Stimulated activated naive CD4-positive, alpha-beta T cell (primary cell): ENCODE measurements at places on chromosomes 6 and 20.

DNA sequence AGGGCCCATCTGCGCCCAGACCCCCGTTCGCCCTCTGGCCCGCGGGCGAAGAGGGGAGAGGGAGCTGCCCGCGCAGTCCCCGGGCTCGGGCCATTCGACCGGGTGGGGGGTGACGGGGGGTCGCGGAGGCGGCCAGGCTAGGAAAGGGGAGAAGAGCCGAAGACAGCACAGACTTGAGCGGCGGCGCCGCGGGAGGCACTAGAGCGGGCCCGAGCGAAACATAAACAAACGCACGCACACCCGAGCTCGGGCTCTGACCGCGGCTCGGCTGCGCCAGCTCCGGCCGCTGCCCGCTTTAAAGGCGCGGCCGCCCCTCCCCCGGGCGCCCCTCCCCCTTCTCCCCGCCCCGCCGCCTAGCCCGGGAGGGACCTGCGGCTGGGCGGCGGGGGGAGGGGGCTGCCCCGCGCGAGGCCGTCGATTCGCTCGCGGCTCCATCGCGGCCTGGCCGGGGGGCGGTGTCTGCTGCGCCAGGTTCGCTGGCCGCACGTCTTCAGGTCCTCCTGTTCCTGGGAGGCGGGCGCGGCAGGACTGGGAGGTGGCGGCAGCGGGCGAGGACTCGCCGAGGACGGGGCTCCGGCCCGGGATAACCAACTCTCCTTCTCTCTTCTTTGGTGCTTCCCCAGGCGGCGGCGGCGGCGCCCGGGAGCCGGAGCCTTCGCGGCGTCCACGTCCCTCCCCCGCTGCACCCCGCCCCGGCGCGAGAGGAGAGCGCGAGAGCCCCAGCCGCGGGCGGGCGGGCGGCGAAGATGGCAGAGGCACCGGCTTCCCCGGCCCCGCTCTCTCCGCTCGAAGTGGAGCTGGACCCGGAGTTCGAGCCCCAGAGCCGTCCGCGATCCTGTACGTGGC is at the start of gene FOXO3:
Gene FOXO3, plus strand, starts transcription at position 455 of the 846 bp plus-strand sequence. Its CDS starts 292 bp downstream, at position 747.
- DNase-seq, result peak; percentile 42

DNA sequence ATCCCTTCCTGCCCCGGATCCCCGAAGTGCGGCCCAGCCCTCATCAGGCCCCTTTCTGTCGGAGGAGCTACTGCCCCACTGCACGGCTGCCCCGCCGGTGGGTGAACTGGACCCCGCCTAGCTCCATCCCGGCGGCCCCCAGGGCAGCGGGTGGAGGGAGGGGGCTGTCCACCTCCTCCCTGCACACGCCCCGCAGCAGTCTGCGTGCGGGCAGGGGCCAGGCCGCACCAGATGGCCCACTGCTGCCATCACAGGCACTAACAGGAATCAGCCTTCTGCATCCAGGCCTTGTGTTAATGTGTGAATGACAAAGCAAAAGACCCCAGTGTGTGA is 54.9 kb upstream of the UNC93A start:
- no peak for DNase-seq

DNA sequence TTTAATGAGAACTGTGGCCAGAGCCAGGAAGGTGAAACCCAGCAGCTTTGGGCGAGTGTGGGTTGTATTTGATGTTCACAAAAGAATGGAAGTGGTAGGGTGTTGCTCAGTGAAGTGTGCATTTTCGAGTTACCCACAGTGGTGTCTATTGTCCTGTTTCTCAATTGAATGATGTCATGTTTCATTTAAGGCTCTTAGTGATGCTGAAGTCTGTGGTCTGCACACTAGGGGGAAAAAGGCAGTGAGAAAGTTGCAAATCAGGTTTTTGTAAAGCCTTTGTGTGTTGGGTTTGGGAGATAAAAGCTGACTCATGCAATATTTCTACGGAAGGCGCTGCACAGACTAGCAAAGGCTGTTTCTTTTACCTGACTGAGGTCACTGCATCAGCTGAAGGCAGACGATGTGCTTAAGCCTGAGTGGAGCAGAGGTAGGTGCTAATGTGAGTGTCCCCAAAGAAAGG is 121.1 kb downstream of the PLEKHG1 start:
- DNase-seq, result no peak

DNA sequence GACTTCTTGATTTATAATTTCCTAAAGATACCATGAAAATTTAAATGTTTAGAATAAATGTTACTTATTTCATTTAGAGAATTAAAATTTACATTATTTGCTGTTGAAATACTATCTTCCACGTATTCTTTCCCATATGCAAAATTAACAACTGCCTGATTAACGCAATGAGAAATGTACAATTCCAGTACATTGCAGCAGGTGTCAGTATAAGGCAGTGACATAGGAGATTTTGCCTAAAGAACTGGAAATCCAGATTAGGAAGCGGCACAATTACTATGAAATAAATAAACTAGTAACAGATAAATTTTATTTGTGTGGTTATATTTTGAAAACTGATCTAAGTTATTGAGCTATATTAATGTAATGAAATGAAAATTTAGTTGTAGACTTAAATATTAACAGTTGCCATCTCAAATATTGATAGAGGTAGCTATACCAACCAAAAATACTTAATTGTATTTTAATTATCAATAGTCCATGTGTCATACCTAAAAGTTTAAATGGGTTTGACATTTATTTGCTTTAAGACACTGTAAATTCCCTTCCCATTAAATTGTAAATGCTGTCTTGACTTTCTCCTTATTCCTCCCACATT is 300.2 kb downstream of the UTRN start:
- no peak for DNase-seq

DNA sequence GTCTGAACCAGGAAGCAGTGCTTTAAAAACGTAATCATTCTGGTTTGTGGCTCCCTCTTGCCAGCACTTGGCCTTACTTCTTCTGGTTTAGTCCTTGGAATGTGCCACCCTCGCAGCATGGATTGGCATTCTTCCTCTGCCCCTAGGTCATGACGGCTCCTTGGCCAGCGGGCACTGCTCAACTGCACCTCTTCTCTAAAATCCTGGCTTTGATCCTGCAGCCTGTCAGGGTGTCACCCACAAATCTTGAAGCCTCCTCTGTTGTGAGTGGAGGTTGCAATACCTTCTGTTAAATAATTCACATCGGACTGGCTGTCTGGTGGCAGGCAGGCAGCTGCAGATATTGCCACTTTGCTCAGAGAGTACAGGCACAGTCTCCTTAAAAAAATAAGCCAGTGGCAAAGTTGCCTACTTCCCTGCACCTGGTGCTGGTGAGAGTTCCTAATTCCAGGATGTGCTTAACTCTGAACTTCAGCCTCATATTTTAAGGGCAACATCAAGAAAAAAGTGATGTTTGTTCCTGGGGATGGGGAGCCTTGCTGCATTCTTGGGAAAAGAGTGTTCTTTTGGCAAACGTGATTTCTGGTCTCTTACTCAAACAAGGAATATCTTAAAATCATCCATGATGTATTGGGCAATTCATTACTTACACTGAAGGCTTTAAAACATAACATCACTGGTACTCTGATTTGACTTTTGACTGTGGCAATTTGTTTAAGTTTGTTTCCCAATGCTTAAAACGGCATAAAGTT is 179.8 kb downstream of the FOXA2 start:
- DNase-seq, result no peak

DNA sequence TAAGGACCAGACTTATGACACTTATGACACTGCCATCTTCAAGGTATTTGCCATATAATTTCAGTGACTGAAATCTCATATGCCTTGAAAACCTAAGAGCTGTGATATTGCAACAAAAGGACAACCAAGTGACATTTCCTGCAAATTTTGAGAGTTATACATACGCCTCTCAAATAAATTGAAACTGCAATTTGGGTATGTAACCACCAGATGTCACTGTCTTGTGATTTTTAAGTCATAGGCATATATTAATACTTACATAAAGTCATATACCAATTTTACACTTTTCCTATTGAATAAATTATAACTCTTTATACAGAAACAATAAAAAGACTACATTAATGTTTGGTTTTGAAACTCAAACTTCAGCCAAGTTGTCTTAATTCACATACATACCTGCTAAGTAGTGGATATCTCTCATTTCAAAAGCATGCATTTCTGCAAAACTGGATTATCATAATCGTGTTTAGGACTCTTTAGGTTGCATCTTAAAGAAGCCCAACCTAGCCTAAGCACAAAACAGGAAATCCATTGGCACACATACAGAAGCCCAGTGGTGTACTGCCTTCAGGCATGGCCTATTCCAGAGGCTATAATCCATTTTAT is 180.2 kb downstream of the PACRG start:
- DNase-seq, result no peak

DNA sequence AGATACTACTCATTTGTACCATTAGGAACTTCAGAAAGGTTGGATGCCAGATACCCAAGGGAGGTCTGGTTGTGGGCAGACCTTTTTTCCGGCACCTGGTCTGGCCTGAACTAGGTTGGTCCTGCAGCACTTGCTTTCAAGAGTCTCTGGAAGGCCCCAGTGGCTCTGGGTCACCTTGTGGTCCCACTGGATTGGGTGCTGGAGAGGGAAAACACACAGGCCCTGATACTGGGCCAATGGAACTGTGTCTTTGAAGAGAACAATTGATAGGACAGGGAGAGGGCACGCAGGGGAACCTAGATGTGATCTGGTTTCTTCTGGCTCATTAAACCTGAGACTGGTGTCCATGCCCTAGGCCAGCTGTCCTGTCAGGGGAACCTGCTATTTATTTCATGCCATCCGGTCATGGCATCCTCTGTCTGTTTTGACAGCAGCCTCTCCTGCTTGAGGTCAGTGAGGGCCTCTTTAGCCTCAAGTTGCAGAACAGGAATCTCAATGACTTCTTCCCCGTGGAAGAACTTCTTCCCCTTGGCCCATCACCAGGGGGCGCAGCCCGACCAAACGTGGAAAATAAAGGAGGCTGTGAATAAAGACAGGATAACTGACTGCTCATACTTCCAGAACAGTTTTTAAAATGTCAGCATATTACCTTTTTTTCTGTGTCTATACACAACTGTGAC is 25.0 kb downstream of the TAF8 start:
- no peak for DNase-seq

DNA sequence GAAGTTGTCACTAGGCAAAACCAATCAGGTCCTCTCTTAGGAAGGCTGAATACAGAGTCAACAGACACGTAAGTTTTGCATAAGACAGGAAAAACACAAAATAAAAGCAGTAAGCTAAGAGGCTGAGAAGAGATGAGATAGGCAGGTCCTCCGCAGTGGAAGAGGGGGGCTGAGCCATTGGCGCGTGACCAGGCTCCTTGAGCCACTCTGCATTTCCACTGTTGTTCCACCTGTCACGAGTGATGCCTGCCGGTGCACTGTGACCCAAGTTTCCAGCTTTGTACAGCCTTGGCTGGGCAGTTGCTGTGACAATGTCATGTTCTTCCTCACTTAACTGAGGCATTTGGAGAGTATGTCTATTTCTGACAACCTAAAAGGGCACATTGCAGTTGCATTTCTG is 58.6 kb downstream of the NUDT3 start:
- DNase-seq, result no peak

DNA sequence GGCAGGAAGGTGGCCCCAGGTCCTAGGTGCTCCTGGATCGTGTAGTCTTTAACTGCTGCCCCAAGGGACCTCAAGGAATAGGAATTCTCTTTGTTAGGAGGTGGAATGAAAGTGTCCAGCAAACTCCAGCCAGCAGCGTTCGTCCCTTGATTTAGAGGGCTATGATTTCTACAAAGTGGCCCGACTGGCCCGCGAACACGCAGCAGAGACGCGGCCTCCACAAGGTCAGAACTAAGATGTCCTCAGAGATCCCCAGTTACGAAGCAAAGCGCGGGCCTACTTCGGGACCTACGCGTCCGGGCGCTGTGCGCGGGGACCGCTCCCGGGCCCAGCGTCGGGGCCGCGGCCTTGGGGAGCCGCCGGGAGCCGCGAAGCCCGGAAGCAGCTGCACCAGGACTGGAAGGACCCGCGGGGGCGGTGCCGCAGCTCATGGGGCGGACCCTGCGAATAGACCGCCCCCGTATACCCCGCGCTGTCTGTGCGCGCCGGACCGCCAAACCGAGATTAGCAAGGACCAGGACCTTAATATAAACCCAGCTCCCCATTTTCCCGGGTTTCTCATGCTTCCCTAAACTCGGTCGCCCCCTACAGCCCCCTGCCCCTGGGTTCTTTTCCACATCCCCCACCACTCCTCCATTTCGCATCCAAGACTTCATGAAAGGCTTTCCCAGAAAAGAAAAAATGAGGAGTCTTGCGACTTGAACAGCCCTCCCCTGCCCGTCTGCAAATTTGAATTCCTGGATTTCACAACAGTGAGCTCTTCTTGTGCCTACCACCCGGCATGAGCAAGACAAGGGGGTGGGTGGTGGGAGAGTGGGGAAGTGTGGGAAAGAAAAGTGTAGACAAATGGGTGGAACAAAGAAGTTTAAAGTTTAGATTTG is at the start of gene C6orf47:
Gene C6orf47, minus strand, starts transcription at position 398 of the 881 bp plus-strand sequence. CDS start 831 bp downstream, outside the sequence.
- DNase-seq, result peak; percentile 70

DNA sequence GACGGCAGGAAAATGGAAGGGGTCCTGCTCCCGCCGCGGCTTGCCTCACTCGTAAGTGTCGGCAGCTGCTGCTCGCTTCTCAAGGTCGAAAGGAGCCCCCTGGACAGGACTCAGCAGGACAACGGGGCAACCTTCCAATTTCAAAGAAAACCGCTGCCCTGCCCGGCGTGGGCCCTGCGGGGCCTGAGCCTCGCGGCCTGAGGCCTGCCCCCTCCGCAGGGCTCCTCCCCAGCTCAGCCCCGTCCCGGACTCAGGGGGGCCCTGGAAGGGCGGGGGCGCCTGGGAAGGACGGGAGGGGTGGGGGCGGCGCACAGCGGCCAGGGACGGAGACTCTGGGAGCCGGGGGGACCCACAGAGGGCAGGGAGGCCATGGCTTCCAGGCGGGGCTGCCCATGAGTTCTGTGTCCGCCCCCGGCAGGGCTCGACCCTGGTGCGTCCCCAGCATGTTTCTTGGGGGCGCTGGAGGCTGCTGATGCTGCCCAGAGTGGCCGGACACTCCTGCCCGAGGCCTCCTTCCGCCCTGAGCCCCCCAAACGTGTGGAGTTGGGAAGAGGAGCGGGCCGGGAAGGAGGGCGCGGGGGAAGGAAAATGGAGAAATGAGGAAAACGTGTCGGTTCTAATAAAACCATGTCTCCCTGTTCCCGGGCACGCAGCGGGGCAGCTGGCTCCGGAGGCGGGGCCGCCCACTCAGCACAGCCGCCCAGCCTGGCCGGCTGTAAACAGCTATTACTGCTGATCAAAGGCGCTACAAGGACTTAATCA is 114.6 kb downstream of the DLL1 start:
- no peak for DNase-seq

- DNase-seq, result peak; percentile 42
Observed at GRCh38 chr6:32940656-32941213, at the start of gene HLA-DMB. Gene HLA-DMB, minus strand, starts transcription at chr6:32941028. Its CDS starts 221 bp downstream, at chr6:32940807.

DNA sequence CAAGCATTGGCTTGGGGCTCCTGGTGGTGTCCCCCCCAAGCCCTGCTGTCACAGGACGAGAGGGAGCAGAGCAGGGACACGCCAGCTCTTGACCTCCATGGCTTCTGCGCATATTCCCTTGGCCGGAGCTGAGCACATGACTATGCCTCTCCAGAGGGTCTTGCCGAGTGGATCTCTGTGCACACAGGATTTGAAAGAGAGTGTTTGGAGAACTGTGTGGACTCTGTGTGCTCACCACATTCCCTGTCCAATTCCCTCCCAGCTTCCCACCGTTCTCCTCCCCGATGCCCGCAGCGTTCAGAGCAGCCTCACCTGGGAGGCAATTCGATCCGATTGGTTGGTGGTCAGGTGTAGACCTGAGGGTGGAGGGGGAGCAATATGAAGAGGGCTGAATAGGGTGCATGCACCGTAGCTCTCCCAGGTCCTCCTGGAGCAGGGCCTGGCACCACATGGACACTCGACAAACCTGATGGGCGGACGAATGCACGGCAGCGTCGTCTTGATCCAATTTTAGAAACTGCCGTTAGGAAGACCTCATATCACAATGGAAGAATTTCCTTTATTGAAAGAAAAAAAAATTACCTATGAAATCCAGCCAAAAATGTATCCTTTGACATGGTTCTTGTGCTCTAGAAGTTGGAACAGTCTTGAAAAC is 287.8 kb downstream of the CDH4 start:
- no peak for DNase-seq

GRCh38 chr6:87375315-87375714 is 30.7 kb downstream of the C6orf163 start:
- DNase-seq, result no peak
